ENCODE measurements at places on chromosomes 3 and 15.

DNA sequence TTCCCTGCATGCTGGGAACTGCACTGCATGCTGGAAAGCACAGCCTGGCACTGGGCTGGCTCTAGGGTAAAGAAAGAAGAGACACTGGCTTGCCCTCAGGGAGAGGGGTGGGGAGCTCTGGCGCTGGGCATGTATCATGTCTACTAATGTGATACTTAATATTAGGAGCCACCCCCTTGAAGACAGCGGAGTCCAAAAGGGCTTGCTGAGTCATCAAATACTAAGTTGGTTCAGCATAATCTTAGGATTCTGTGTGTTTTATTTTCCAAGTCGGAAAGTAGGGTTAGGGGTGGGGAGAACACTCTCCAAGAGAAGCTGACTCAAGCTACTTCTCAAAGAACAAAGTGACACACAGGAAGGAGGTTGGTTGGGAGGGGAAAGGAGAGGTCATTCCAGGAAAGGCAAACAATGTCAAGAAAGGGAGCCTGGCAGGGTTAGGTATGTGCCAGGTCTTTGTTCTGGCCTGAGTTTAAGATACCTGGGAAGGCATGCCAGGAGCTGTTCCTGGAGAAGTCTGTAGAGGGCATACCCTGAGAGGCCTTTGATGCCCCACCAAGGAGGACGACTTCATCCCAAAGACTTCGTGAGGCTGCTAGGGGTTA, 237.8 kb upstream of the NR2E3 start:
- no peak for DNase-seq

DNA sequence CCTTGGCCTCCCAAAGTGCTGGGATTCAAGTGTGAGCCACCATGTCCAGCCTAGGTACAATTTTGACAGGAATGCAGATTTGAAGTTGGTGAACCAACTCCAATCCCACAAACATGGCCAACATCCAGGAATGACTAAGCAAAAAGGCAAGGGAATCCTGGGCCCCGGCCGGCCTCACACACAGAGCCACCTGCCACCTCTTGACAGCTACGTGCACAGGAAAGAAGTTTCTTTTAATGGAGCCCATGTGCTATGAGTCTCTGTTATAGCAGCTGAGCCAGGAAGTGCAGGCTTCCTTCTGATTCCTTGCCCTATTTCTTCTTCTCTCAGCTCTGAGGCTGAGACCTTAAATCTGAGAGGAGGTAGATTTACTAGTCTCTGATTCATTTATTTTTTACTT, 8.8 kb downstream of the TMEM40 start:
- no peak for DNase-seq

GRCh38 chr3:29764041-29764440, 483.2 kb downstream of the RBMS3 start:
- peak; percentile 52 for DNase-seq

DNA sequence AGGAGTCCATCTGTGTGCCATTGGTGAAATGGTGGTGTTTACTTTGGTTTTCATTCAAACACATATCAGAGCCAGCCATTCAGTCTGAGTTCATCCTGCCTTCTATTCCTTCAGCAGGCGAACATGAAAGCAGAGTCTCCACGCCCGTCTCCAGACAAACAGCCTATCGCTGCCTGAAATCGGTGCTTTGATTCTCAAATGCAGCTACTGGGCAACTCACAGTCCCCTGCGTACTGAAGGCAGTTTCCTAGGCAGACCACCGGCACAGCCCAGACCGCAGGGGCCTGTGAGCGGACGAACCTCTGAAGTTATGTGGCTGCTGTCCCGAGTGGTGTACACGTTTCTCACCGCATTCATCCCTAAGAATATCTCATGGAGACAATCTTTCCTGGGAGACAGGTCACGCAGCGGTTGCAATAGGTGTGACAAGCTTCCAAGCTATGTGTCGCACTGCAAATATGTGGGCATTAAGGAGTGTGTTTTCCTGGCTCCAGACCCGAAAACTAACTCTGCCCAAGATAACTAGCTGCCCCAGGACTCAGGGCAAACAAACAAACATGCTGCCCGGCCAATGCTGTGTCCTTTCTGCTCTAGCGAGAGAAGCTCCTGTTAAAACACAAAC, 16.9 kb upstream of the RYR3 start:
- DNase-seq, result no peak

GRCh38 chr3:169020371-169020770, 643.1 kb downstream of the MECOM start:
- no peak for DNase-seq

DNA sequence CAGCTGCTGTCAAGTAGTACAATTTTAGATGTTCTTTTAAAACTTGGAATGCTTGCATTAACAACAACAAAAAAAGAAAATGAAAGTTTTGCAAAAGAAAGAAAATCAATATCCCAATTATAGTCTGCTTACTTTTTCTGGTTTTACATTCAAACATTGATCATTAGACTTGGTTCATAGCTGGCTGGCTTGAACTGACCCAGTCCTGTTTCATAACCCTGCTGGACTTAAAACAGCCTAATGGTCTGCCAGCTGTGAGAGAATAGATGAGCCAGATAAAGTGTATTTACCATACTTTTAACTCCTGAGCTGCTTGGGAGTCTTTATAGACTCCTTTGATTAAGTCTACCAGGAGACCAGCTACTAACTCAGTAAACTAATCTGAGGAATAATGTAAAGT, 59.2 kb downstream of the PIAS1 start:
- no peak for DNase-seq

DNA sequence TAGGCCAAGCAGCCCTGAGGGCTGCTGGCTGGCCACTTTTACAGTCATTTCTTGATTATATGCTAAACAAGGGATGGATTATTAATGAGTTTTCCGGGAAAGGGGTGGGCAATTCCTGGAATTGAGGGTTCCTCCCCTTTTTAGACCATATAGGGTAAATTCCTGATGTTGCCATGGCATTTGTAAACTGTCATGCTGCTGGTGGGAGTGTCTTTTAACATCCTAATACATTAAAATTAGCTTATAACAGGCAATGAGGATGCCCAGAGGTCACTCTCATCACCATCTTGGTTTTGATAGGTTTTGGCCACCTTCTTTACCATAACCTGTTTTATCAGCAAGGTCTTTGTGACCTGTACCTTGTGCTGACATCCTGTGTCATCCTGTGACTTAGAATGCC, 11.7 kb upstream of the PYDC2 start:
- no peak for DNase-seq

GRCh38 chr3:58116161-58116955, 94.4 kb downstream of the DNASE1L3 start:
- no peak for DNase-seq

- no peak for DNase-seq
These were observed 14.0 kb upstream of the TOPBP1 start for GRCh38 chr3:133675631-133676335.

GRCh38 chr15:25410649-25411048, 28.2 kb downstream of the UBE3A start:
- DNase-seq, result no peak

DNA sequence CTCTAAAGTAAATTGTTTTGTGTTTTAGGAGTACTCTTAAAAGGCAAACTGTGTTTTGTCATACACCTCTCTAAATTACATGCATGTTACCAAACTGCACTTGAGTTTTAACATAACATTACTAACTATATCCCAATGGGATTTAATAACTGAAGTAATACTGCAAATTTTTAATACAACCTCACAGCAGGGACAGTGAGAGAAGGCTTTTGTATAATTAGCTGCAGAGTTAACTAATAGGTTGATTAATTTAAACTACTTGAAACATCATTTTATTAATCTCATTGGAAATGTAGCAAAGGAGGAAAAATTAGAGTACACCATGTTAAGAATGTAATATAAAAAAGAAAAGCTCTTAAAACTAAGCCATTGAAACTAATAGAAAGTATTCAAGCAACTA, 417.3 kb downstream of the CADM2 start:
- DNase-seq, result no peak

- no peak for DNase-seq
These were observed 207.1 kb downstream of the UACA start for GRCh38 chr15:70556151-70556741.

DNA sequence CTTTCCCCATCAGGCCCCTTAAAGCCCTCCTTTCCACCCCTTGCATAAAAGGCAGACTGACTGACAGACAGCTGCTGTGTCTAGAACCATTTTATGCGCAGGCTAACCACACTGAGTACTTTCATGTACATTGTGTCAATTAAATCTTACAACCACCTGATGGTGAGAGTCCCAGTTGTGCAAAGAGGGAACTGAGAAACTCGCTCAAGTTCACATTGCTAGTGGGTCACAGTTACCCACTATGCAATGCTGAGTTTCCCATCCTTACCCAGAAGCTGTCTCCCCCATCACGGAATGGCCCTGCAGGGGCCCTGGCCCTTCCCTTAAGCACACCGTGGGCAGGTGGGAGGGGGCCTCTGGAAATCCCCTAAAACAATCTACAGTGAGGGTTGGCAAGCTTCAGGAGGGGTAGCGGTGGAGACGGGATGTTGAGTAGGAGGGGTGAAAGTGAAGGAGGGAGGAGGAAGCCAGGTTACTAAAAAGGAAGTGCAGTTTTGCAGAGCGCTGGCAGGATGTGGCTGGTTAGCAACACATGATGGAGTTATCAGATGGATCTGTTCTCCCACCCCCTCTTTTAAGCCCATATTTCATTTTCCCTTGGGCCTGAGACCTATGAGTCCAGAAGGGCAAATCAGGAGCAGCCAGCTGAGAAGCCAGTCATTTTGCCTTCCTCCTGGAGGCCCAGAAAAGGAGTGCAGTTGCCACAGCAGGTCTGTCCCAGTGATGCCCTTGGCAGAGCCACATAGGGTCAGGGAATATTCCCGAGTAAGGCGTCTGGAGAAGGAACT, 30.0 kb downstream of the STARD5 start:
- no peak for DNase-seq

GRCh38 chr3:158105710-158106253, 438 bp downstream of the SHOX2 start:
- peak; percentile 85 for DNase-seq

- DNase-seq, result no peak
These were observed 102.3 kb downstream of the MYRIP start for GRCh38 chr3:39911465-39912309.

GRCh38 chr3:194007592-194008337, 128.2 kb upstream of the HES1 start:
- no peak for DNase-seq

DNA sequence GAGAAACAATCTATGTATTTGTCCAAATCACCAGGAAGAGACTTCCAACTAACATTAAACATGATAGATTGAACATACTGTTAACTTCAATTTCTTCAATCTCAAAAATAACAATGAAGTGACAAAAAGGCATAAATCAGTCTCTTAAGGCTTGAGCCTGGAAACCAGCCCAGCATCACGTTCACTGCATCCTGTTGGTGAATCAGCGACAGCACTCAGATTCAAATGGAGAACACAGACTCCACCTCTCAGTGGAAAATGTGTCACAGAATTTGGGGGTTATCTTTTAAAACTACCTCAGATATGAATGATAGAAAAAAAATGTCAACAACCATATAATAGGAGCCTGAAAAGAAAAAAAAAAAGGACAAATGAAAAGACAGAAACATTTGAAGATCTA, 212.0 kb downstream of the MINAR1 start:
- DNase-seq, result no peak

DNA sequence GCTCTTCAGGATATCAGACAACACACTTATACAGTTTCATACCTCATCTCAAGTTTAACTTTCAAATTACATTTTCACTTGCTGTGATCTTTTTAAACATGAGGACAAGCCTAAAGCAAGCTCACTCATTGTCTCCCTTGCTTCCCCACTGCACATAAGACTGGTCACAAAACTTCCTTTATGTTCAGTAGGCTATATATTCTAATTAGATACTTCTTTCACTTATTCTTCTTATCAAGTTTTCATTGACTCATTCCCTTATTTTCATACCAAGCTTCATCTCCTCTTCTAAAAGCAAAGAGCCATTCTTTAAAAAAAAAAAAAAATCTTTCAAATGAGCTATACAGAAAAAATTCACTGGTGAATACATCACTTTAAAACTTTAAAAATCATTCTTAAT, 62.6 kb downstream of the ESYT3 start:
- no peak for DNase-seq

DNA sequence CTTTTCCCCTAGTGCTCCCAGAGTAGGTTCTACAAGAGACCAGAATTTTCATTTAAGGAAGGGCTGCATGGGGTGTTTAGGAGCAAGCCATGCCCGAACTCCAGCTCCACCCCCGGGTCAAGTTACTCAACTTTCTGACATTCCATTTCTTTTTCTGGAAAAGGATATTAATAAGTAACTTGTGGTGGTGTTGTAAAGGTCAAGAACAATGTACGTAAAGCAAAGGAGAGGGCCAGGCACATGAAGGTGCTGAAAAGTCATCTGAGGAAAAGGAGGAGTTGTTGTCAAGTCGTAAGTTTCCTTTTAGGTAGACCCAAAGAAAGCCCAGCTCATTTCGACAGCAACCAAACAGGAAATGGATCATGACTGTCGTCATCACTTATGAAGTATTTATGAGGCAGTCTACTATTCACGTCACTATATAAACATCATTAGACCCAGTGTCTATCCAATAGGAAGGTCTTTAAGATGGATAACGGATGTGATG, 319.6 kb upstream of the IL12A start:
- DNase-seq, result peak; percentile 1
